ENCODE measurements at places on chromosomes 5 and 9.

DNA sequence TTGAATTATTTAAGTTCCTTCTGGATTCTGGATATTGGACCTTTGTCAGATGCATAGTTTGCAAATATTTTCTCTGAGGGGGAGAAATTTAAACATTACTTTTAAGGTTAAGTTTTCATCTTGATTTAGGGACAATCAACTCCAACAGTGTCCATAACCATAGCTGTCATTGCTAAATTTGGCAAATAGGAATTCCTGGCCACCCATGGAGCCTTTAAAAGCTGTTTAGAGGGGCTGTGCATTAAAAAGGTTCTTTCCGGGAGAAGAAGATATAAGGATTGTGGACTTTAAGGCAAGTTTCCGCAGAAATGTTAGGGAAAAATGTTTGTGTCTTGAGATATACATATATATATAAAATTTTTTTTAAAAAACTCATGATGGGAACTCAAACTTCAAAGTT, 339.7 kb downstream of the ADAMTS6 start:
- DNase-seq, result no peak

GRCh38 chr9:70043285-70043684, 363 bp upstream of the MAMDC2 start:
- DNase-seq, result no peak

- DNase-seq, result no peak
Observed at GRCh38 chr5:122384739-122385235, 72.8 kb downstream of the SNCAIP start.

DNA sequence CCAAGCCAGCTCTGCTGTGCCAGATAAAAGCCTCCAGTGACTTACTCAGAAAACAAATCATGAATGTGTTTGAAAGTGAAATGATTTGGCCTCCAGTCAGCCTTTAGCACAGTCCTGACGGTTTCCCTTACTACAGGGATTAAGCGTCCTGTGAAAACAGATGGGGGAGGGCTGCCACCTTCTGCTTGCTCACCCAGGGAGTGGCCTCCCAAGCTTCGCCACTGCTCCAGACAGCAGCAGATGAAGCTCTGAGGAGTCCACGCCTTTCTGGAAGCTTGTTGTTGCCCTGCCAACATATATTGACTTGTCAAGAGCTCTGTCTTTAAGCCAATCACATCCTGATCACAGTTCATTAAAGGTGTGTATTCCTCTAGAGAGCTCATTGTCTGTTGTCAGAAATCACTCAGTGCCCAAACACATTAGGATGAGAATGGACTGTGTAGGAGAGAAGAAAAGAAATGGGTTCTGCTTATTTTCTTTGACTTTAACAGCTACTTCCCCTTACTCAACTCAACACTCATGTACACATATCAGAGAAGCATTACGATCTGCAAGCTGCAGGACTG, 4.9 kb upstream of the FYB1 start:
- no peak for DNase-seq

DNA sequence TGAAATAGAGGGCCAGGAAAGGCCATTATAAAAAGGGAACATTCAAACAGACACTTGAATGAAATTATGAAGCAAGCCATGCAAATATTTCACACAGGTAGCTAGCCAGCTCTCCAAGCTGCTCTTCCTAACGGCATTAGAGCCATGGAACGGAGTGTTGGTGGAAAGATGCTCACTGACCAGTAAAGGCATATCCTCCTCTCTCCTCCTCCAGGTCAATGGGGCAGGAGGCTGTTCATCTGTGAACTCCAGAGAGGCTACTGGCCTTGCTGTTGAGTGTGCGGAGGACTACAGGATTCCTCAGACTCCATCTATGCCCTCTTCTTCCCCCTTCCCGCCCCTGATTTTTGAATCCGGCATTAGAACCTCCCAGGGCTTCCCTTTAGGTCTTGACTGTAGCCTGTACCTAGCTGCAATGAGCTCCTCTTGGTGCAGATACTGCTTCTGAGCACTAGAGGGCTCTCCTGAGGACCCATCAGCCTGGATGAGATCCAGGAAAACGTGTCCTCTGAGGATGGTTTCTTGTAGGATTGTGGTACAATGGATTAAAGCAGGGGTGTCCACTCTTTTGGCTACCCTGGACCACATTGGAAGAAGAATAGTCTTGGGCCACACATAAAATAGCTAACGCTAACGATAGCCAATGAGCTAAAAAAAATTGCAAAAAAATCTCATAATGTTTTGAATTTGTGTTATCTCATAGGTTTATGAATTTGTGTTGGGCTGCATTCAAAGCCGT, 162.2 kb downstream of the SREK1 start:
- no peak for DNase-seq

- DNase-seq, result no peak
Observed at GRCh38 chr9:133700819-133701320, 37.3 kb downstream of the SARDH start.

- no peak for DNase-seq
Observed at GRCh38 chr5:154647114-154647760, 107.9 kb upstream of the LARP1 start.

DNA sequence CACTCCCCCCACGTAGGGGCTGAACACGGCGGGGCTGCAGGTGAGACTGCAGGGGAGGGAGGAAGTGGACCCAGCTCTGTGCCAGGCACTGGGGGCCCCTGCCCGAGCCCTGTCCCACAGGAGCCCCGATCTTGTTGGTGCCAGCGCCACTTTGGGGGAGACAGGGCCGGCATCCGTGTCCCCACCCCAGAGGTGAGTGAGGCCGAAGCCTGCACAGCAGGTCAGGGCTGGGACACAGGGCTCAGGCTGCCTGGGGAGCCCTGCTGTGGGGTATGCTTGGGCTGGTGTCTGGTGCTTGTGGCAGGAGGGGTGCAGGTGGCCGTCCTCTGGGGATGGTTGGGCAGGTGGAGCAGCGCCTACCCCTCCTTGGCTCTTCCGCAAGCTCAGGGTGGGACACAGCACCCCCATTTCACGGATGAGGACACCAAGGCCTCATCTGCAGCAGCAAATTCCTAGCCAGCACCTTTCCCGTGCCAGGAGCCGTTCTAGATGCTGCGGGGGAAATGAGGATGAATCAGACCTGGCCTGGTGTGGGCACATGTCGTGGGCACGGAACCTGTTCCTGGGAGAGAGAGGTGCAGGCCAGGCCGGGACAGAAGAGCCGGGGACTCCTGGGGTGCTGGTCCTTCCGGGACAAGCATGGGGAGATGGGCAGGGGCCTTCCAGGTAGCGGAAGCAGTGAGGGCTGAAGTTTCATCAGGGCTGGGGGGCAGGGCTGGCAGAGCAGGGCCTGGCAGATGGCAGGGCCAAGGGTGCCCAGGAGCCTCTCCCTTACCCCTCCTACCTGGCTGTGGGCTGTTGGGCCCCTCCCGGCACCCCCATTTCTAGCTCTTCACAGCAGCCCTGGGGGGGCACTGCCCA, 35.2 kb downstream of the KCNT1 start:
- DNase-seq, result no peak

GRCh38 chr5:79295029-79295428, 59.1 kb downstream of the JMY start:
- no peak for DNase-seq

- no peak for DNase-seq
Observed at GRCh38 chr5:140992828-140993227, 26.6 kb downstream of the PCDHAC2 start.

GRCh38 chr5:4275232-4275631, 679.6 kb downstream of the IRX1 start:
- no peak for DNase-seq

GRCh38 chr5:137236849-137237507, 262.1 kb downstream of the SPOCK1 start:
- DNase-seq, result no peak

Data from CD4-positive, alpha-beta T cell treated with Interleukin-15 for 1 hour (primary cell).